ENCODE measurements at places on chromosomes 5 and 9.
A peak's percentile ranks its signal among the peaks of the same experiment; 100 is the strongest.

GRCh38 chr5:89372176-89372575 is 489.2 kb upstream of the MEF2C start:
- no peak for DNase-seq

DNA sequence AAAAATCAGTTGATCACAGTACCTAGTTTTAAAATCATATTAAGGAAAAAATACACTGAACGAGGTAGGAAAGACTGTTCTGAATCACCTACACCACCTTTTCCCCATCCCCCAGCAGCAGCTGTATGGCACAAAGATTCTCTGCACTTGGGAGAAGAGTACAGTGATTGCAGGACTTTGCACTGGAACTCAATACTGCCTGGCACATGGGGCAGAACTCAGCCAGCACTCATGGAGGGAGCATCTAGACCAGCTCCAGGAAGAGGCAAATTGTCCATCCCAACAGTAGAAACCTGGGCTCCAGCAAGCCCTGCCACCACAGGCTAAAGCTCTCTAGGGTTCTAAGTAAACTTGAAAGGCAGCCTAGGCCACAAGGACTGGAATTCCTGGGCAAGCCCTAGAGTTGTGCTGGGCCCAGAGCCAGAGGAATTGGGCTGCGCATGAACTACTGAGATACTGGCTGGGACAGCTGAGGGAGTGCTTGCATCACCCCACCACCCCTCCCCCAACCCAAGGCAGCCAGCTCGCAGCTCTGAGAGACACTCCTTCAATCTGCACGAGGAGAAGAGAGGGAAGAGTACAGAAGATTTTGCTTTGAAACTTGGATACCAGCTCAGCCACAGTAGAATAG is 654.4 kb upstream of the CDH6 start:
- DNase-seq = no peak

- DNase-seq = no peak
Measured at GRCh38 chr5:43146958-43147357, 26.2 kb downstream of the ZNF131 start.

GRCh38 chr5:180072556-180072955 is 997 bp upstream of the RNF130 start:
- DNase-seq = no peak

GRCh38 chr9:124790301-124790700 is 13.4 kb downstream of the OLFML2A start:
- no peak for DNase-seq

GRCh38 chr5:156759156-156759555 is 90.9 kb upstream of the PPP1R2B start:
- DNase-seq = no peak

- DNase-seq = no peak
Measured at GRCh38 chr5:115624994-115625393, 842 bp downstream of the TMED7 start.

GRCh38 chr9:101427957-101428655 is 7.5 kb downstream of the ALDOB start:
- DNase-seq = no peak

- peak; percentile 4 for DNase-seq
Measured at GRCh38 chr5:160262151-160263074, 33.1 kb downstream of the FABP6 start.

GRCh38 chr5:6788956-6789649 is 75.9 kb downstream of the TENT4A start:
- DNase-seq = no peak

- DNase-seq = no peak
Measured at GRCh38 chr9:81455462-81456219, 233.7 kb downstream of the TLE1 start.

DNA sequence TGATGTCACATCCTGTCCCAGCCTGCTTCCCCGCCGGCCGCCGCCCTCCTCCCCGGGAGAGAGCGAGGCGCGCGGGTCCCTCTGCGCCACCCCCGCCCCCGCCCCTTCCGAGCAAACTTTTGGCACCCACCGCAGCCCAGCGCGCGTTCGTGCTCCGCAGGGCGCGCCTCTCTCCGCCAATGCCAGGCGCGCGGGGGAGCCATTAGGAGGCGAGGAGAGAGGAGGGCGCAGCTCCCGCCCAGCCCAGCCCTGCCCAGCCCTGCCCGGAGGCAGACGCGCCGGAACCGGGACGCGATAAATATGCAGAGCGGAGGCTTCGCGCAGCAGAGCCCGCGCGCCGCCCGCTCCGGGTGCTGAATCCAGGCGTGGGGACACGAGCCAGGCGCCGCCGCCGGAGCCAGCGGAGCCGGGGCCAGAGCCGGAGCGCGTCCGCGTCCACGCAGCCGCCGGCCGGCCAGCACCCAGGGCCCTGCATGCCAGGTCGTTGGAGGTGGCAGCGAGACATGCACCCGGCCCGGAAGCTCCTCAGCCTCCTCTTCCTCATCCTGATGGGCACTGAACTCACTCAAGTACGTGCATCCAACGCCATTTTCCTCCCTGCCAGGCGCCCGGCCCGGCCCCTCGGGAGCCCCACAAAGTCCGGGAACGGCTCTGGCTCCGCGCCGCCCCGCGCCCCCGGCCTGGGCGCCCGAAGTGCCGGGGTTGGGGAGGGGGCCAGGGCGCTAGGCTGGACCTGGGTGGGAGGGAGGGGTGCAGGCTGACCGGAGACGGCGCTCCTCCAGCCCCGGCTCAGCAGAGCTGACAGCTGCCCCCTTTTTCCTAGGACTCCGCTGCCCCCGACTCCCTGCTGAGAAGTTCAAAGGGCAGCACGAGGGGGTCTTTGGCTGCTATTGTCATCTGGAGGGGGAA is 12.0 kb upstream of the OLFM1 start:
- DNase-seq = no peak

- DNase-seq = no peak
Measured at GRCh38 chr5:142461028-142461590, 136.3 kb upstream of the SPRY4 start.

GRCh38 chr5:151906246-151906645 is 18.4 kb downstream of the GLRA1 start:
- DNase-seq = no peak

GRCh38 chr9:134123764-134124128 is 12.1 kb upstream of the WDR5 start:
- DNase-seq = no peak

GRCh38 chr5:86127696-86128095 is 490.0 kb upstream of the COX7C start:
- DNase-seq = no peak

DNA sequence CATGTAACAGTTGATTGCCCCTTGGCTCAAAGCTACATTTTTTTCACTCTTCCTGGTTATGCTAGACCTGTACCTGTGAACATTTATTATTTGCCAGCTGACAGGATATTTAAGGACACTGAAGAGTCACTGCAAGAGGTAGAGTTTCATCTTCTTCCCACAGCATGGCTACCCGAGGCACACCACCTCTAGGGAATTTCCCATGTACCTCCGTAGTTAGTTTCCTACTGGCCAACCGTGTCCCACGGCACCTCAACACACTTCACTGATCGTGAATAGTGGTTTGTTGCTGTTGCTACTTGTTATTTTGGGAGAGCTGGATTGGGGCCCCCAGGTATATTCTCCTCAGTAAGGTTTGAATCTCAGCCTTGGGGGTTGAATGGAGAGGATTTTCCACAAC is 648.6 kb downstream of the SEMA5A start:
- DNase-seq = no peak

DNA sequence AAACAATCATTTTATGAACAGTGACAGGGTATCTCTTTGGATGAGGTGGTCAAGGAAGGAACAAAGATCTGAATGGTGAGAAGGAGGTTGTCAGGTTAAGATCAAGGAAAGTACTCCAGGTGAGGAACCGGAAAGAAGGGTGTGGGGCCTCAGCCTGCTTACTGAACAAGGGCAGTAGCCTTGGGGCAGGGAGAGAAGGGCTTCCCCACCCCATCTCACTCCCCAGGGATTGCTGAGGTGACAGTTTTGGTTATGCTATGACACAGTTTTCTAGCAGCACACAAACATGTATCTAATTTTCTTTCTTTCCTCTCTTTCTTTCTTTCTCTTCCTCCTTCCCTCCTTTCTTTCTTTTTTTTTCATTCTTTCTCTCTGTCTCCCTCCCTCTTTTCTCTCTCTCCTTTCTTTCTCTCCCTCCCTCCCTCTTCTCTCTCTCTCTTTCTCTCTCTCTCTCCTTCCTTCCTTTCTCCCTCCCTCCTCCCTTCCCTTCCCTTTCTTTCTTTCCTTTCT is 4.1 kb upstream of the HDHD3 start:
- DNase-seq = no peak

DNA sequence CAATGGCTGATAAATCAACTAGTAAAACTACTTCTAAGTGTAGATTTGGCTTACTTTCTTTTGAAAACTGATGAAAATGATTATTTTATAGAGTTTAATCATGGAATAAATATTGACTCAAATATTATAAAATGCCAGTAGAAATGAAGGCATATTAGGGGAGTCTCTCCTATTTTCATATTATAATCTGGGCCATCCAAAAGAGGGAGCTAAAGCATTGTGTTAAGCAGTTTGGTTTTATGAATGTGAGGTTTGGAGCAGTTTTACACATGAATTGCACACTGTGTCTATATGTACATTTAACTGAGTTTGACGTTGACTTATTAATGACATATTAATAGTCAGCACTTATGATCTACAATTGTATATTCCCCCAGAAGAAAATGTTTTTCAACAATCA is 17.4 kb downstream of the CDH9 start:
- no peak for DNase-seq

DNA sequence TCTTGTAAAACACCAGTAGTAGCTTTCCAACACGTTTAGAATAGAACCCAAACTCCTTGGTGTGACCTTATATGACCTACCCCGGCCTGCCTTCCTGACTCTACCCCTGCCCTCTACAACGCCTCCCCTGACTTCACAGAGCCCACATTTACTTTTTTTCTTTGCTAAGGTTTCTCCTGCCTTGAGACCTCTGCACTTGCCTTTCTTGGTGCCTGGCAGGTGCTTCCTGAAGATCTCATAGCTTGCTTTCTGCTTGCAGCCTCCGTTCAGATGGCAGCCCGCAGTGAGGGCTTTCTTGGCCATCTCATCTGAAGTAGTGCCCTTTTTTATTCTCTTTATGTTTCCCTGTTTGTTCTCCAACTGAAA is 24.3 kb downstream of the NUP214 start:
- DNase-seq = no peak

GRCh38 chr5:30667293-30667692 is 526.2 kb upstream of the CDH6 start:
- no peak for DNase-seq

DNA sequence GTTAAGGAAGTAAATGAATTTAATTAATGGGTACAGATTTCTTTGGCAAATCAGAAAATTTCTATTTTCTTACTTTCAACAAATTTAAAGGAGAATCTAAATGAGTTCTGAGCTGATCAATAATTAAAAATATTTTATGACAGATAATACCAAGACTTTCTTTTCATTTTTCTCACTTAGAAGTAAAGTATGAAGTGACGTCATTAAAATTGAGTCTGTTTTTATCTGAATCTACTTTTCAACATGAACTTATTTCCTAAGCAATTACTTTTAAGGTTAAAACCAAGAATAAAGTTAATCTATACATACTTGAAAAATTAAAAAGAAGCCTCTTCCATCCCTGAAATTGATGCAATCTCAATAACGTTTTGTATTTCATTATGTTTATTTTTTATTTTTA is 552.8 kb upstream of the ST8SIA4 start:
- DNase-seq = no peak

GRCh38 chr5:163453705-163454104 is 6.2 kb downstream of the NUDCD2 start:
- DNase-seq = no peak

Measured in HL-60 (cell line).